ENCODE measurements at places on chromosomes 4 and X.

DNA sequence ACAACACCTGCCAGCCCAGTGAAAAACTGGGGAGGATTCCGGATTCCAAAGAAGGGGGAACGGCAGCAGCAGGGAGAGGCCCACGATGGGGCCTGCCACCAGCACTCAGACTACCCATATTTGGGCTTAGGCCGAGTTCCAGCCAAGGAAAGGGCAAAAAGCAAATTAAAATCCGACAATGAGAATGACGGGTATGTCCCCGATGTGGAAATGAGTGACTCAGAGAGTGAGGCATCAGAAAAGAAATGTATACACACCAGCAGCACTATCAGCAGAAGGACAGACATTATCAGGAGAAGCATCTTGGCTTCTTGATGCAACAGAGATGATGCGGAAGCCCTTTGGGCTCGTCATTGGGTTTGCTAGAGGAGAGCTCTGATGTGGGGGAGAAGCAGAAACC lies 62.4 kb downstream of the JADE1 start:
- DNase-seq: peak; percentile 85

- no peak for DNase-seq
Observed at GRCh38 chr4:55345054-55345453, 988 bp upstream of the SRD5A3 start.

DNA sequence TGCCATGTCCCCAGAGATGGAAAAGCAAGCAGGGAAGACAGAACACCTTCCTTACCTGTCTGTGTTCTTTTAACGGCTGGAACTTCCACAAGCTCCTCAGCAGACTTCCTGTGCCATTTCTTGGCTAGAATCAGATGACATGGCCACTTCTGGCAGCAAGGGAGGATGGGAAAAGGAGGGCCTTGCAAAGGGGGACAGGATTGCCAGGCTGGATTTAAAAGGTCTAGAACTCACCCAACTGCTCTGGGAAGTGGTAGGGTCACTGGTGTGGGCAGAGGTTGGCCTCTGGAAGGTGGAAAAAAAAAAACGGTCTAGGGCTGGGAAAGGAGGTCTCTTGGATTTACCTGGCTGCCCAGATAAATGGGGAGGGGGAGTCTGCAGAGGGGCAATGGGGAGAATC lies 1.6 kb upstream of the USP11 start:
- no peak for DNase-seq

- DNase-seq: no peak
Observed at GRCh38 chr4:128298852-128299251, 11.2 kb upstream of the PGRMC2 start.

DNA sequence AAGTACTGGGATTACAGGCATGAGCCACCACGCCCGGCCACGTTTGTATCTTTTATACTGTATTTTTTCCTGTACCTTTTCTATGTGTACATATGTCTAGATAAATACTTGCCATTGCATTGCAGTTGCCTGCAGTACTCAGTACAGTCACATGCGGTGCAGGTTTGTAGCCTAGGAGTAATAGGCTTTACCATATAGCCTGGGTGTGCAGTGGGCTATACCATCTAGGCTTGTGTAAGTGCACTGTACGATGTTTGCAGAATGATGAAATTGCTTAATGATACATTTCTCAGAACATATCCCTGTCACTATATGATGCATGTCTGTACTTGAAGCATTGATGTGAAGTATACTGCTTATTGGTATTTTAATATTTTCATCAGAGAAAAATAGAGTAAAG lies 115.4 kb upstream of the PUDP start:
- no peak for DNase-seq

DNA sequence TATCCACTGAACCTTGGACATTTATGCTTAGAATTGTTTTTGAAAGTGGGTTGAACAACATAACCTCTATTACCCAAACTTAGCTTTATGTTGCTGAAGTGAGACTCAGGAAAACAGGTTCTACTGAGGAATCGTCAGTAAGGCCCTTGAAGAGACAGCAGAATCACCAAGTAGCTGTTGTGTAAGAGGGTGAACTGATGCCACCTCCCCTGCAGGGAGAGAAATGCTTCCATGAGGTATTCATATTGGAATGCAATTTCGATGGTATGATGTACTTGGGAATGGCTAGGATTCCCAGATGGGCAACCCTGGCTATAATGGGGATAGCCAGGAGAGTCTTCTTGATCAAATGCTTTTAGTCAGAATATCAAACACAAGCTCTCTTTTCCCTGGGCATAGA lies 4.1 kb upstream of the SCRG1 start:
- peak; percentile 54 for DNase-seq

DNA sequence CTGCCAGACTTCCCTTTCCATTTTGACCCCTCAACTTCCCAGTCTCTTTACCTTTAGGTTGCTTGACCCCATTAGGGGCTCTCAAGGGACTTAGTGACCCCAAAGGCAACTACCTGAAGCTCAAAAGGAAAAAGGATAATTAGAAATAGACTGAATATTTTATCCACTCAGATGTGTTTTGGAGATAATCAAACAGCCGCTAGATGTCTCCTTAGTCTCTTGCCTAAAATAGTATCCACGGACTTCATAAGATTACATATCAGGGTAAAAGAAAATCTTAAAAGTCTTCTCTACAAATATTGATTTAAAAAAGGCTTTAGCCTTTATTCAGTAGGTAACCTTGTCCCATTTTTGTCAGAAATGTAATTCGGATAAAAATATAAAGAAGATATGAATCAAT lies 21.0 kb upstream of the RHOXF2 start:
- DNase-seq: no peak

- no peak for DNase-seq
Observed at GRCh38 chr4:110412354-110413065, 63.4 kb upstream of the ENPEP start.

DNA sequence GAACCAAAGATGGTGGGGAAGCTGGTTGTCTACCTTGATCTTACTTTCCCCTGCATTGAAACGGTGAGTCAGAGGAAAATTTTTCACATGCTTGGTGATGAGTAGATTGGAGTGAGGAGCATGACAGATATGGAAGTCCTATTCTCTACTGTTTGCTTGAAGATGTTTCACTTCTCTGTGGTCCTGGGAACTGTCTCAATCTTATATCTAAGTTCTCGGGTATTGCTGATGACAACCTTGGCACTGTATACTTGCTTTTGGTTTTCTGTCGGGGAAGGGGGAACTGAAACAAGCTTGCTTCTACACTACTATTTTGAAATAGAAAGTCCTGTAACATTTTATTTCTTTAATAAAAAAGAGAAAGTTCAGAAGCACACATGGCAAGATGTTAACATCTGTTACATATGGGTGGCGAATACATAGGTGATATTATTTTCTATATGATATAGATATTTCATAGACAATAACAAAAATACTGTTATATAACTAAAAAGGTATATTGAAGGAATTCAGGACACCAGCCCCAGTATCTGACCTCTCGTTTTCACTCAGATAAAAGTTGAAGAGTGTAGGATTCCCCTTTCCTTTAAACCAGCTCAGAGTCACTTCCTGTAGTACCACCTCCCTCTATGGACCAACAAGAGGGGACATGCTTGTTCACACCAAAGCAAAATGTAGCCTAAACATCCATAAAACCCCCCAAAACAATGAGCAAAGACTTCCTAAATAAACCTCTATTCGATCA lies 88.8 kb downstream of the FMR1NB start:
- DNase-seq: no peak

GRCh38 chrX:15349046-15349445 lies 13.7 kb upstream of the PIGA start:
- peak; percentile 70 for DNase-seq

DNA sequence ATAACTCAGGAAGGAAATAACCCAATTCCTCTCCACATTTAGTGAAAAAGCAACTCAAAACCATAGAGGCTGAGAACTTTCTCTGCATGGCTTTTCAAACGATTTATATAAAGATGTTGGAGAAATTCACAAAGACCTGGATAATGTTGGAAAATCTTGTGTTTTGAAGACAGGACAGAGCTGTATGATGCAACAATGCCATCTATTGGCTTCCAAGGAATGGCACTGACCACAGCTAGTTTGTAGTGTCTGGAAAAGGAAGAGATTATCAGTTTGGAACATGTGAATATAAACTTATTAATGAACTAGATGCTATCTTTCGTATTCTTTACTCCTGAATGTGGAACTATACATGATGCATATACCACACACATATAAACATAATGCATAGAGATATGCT lies 503.6 kb downstream of the IL1RAPL1 start:
- DNase-seq: no peak

DNA sequence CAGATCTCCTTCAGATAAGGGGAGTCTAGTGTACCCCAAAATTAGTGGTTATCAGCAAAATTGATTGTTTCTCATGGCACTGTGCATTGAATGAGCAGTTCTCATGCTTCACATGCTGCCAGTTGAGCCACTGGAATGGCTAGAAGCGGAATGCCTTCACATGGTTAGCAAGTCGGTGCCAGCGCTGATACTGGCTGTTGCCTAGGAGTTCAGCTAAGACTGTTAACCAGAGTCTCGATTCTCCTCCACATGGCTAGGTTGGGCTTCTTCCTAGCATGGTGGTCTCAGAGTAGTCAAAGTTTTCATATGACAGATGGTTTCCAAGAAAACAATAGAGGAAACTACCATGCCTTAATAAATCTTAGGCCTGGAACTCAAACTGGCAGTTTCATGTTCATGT lies 12.2 kb downstream of the ANTXR2 start:
- no peak for DNase-seq

DNA sequence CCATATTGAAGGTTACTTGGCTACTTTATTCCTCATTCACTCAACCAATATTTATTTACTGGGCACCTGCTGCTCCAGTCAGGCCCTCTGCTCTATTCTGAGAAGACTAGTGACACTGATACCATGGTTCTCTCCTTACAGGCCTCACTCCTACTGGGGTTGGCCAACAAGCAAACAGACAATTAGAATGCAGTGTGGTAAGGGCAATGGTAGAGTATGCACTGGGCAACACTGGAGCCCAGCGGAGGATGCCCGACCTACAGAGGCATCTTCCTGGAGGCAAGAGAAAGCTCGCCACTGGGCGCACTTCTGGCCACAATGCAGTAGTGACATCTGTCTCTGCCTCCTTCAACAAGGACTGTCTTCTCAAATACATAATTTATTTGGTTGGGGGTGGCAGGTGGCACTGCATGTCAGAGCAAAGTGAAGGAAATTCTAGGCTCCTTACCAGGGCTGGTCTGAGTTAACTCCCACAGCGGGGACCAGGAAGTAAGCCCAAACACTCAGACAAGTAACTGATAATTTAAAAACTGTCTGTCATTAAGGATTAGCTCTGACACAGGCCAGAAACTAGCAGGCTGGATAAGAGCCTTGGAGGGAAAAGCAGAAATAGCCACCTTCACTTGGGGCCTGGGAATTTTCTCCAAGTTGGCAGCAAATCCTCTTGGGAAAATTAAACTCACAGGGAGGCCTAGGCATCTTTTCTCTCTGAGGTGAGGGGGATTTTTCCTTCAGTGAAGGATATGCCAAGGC lies 150.7 kb upstream of the EOLA2 start:
- no peak for DNase-seq

DNA sequence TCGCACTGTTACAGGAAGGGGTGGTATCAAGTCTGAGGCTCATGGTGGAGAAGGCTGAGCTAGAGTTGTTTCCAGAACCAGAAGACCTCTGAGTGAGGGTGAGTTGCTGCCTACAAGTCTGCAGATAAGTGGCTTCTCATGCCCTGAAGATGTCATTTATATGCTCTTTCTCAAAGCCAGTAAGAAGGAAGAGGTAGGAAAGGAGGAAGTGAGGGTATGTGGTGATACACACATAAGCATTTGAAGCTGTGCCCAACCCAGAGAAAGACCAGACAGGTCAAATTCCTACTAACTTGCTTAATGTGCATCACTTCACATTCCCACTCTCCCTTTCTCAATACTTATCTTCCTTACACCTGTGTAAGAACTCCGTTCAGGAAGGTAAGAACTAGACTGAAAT lies at the start of gene PPBP:
PPBP (minus strand) TSS at position 130 of the 400 bp plus-strand sequence; CDS start at position 43, 87 bp downstream.
- no peak for DNase-seq

DNA sequence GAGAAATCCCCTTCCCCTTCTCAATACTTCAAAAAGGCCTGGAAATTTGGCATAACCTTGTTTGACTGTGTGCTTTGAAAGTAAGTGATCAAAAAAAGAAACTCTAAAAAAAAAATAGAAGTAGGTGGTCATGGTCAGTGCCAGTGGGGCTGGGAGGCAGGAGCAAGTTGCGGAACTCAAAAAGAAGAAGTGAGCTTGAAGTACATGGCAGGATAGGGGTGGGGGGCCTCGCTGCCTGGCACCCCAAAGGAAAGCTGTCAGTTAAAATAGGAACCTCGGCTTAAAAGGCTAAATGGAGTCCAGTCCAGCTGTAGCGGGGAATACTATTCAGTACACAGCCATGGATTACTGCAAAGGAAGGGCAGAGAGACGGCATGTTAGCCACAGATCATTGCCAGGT lies 12.2 kb upstream of the NKRF start:
- no peak for DNase-seq

GRCh38 chr4:174260099-174260498 lies 23.4 kb downstream of the FBXO8 start:
- peak; percentile 75 for DNase-seq

Data from GM23248 (cell line).